ENCODE measurements at places on chromosomes 6 and 20. TPM values are rescaled to one million over a fixed set of nuclear protein-coding genes. Genes with fewer than 3 reads are reported as not detected.

GRCh38 chr6:55569638-55570037 lies 9.4 kb downstream of the HMGCLL1 start:
- no peak for DNase-seq
- H3K4me1 ChIP-seq: no peaks in the 10 kb centered on the region
- no peak overlapping the region for H3K4me3 ChIP-seq
- no peaks in the 10 kb centered on the region for H3K27me3 ChIP-seq
- H3K27ac ChIP-seq: no peak overlapping the region

GRCh38 chr20:36736451-36737182 lies 9.3 kb downstream of the NDRG3 start:
- H3K27ac ChIP-seq: peak overlapping the region; percentile 43
- peaks cover 35% of the 10 kb centered on the region for H3K4me1 ChIP-seq
- no peak for DNase-seq
- no peaks in the 10 kb centered on the region for H3K27me3 ChIP-seq

DNA sequence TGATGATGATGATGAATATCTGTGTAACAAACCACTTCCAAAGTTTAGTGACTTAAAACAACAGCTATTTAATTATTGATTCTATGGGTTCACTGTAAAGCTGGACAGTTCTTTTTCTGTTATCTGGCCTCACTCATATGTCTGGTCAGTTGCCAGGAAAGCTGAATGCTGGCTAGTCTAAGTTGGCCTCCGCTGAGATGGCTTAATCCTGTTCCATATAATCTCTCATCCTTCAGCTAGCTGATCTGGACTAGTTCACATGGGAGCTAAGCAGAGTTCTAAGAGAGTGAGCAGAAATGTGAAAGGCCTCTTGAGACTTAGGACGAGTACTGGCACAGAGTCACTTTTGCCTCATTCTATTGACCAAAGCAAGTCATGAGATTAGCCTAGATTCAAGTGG lies 334.7 kb upstream of the FLRT3 start:
- H3K4me3 ChIP-seq: no peak overlapping the region
- H3K27me3 ChIP-seq: no peaks in the 10 kb centered on the region
- H3K36me3 ChIP-seq: no peaks in the 10 kb centered on the region
- H3K4me1 ChIP-seq: no peaks in the 10 kb centered on the region
- no peak overlapping the region for H3K27ac ChIP-seq

DNA sequence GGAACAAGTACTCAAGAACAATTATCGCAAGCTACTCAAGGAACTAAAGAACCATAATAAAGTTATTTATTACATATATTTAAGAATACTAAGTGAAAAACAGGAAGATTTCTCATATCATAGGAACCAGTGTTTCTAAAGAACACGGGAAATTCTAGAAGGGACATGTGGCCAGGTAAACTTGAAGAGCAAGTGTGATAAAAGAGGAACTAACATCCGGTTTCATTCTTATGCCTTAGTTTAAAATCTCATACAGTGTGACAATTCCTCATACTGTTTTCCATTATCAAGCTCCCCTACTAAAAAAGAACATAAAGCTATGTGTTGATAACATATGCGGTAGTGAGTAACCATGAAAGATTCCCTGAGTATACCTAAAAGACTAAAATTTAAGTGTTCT lies 163.5 kb upstream of the SHLD1 start:
- peaks cover 28% of the 10 kb centered on the region for H3K36me3 ChIP-seq
- H3K27me3 ChIP-seq: no peaks in the 10 kb centered on the region
- H3K4me3 ChIP-seq: no peak overlapping the region
- peak overlapping the region; percentile 30 for H3K27ac ChIP-seq
- peaks cover 38% of the 10 kb centered on the region for H3K4me1 ChIP-seq
- DNase-seq: no peak

DNA sequence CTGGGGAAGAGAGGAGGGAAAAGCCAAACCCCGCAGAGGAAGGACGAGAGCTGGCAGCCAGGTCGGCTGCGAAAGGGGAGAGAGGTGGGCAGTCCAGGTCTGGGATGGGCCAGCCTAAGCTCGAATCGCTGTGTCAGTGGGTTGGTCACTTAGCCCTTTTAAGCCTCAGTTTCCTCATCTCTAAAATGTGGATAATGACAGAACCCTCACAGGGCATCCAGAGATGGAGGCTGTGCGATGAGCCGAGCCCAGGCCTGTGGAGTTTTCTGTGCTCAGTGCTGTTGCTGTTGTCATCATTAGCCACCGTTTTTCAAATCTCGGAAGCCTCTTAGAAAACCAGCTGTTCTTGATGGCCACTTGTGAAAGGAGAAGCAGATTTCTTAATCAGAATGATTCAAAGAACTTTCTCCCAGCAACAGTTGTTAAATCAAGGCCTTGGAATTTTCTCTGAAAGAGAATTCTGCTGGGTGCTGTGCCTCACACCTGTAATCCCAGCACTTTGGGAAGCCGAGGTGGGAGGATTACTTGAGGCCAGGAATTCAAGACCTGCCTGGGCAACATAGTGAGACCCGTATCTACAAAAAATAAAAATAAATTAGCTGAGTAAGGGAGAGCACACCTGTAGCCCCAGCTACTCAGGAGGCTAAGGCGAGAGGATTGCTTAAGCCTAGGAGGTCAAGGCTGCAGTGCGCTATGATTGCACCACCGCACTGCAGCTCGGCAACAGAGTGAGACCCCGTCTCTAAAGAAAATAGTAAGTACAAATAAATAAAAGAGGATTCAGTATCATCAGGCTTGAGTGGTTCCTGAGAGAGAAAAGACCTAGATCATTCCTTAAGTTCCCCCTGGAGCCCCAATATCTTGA lies 46.3 kb upstream of the ENTPD6 start:
- no peaks in the 10 kb centered on the region for H3K36me3 ChIP-seq
- no peak for DNase-seq
- H3K4me1 ChIP-seq: peaks cover 5% of the 10 kb centered on the region

DNA sequence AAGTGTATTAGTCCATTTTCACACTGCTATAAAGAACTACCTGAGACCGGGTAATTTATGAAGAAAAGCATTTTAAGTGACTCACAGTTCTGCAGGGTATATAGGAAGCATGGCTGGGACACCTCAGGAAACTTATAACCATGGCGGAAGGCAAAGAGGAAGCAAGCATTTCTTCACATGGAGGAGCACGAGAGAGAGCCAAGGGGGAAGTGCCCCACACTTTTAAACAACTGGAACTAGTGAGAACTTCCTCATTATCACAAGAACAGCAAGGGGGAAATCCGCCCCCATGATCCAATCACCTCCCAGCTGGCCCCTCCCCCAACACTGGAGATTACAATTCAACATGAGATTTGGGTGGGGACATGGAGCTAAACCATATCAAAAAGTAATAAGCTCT lies 28.3 kb upstream of the B3GAT2 start:
- peaks cover 4% of the 10 kb centered on the region for H3K27me3 ChIP-seq
- H3K36me3 ChIP-seq: no peaks in the 10 kb centered on the region
- H3K27ac ChIP-seq: no peak overlapping the region
- no peak for DNase-seq
- no peak overlapping the region for H3K4me3 ChIP-seq

GRCh38 chr6:108651340-108652227 lies 90.9 kb downstream of the FOXO3 start:
- H3K27me3 ChIP-seq: no peaks in the 10 kb centered on the region
- peaks cover 19% of the 10 kb centered on the region for H3K4me1 ChIP-seq
- no peak overlapping the region for H3K4me3 ChIP-seq
- DNase-seq: no peak
- no peak overlapping the region for H3K27ac ChIP-seq

DNA sequence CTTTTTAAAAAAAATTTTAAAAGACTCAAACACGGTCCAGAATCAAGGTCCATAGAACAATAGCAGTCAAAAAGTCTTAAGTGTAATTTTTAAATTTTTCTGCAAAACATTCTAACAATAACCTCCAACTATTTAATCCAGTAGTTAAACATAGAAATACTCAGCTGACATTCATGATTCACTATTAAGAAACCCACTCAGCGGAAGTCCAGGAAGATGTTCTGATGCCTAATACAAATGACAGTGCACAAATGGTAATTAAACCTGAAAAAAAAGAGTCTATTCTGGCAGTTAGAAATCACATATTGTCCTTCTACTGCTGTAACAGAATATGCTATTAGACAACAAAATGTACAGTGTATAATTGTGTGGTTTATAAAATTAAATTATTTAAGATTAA lies 128.2 kb upstream of the BMP5 start:
- DNase-seq: no peak
- H3K36me3 ChIP-seq: no peaks in the 10 kb centered on the region
- H3K27ac ChIP-seq: no peak overlapping the region
- H3K27me3 ChIP-seq: no peaks in the 10 kb centered on the region
- no peak overlapping the region for H3K4me3 ChIP-seq

DNA sequence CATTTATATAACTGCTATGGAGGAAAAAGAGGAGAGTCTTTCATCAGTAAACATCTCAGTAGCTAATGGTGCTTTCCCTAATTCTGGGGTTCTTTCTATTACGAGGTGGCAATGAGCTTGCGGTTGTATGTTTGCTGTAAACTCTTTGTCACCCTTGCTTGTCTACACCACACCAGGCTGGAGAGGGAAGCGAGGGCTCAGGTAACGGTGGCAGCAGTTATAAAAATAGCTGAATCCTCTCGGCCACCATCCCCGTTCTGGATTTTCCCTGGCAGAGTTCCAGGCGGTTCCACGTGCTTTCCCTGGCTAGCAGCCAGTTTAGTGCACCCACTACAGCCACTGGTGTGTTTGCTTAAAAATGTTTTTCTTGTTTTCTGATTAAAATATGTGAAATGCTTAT lies 39.0 kb downstream of the MAS1 start:
- DNase-seq: peak; percentile 47
- no peaks in the 10 kb centered on the region for H3K36me3 ChIP-seq
- H3K27ac ChIP-seq: peak overlapping the region; percentile 59
- H3K4me3 ChIP-seq: no peak overlapping the region
- H3K4me1 ChIP-seq: peaks cover 29% of the 10 kb centered on the region

GRCh38 chr20:40238511-40238910 lies 450.5 kb downstream of the MAFB start:
- DNase-seq: no peak
- H3K4me3 ChIP-seq: no peak overlapping the region

GRCh38 chr6:105789935-105790334 lies 296.2 kb upstream of the PRDM1 start:
- H3K27me3 ChIP-seq: no peaks in the 10 kb centered on the region
- peaks cover 88% of the 10 kb centered on the region for H3K4me1 ChIP-seq
- DNase-seq: no peak

DNA sequence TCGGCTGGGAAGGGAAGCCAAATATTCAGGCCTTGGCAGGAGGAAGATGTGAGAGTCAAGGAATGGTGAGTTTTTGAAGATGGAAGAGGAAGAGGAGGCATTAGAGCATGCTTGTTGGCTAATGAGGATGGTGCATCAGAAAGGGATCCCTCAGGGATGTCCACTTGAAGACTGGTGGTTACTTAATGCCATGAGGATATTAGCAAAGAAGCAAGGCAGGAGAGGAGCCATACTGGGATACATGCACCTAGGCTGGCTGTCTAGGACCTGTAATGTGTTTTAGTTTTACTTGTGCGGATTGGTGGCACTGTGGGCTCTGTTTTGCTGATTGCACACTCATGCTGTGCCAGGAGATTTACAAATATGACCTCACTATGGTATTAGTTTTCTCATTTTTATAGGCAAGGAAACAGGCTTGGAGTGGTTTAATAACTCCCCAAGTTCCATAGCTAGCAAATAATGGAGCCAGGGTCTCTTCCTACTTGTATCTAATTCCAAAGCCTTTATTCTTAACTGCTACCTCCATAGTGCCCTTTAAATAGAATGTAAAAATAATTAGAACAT lies 37.8 kb downstream of the NCOA7 start:
- peaks cover 15% of the 10 kb centered on the region for H3K36me3 ChIP-seq
- no peaks in the 10 kb centered on the region for H3K27me3 ChIP-seq
- H3K4me3 ChIP-seq: no peak overlapping the region
- peaks cover 60% of the 10 kb centered on the region for H3K4me1 ChIP-seq
- no peak overlapping the region for H3K27ac ChIP-seq

DNA sequence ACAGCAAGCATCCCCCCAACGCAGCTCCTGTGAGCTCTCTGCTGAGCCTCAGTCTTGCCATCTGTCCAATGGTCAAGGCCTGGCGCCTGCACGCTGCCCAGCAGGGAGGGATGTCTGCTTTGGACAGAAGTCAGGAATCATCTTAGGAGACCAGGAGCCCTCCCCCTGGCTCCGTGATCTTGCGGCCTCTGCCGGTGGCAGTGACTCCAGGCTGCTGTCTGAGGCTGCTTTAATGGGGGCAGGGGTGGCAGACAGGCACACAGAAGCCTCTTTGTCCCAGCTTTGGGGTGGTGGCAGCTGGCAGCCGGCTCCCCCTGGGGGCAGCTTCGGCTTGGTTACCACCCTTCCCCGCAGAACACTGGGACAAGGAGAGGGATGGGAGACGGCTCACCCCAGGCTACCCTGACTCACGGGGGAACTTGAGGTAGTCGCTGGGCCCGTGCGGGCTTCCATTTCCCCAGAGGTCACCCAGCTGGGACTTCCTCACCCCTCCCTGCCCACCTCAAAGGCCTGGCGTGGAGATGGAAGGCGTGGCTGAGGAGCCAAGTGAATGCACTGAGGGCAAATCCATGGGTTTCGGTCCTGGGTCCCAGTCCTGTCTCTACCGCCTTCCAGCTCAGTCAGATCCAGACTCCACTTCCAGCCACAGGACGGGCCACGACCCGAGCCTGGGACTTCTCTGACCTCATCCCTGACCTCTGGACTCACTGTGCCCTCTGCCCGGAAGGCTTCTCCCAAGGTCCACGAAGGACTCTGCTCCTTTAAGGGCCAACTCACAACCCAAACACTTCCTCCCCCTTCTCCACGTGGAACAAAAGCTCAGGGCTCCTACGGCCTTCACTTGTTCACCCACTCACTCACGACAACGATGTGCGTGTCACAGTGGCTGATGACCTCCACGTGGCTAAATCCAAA lies 14.8 kb downstream of the PEDS1 start:
- no peaks in the 10 kb centered on the region for H3K27me3 ChIP-seq
- H3K27ac ChIP-seq: no peak overlapping the region
- H3K36me3 ChIP-seq: peaks cover 23% of the 10 kb centered on the region
- no peak for DNase-seq
- peaks cover 14% of the 10 kb centered on the region for H3K4me1 ChIP-seq

- no peak overlapping the region for H3K27ac ChIP-seq
- DNase-seq: no peak
- no peaks in the 10 kb centered on the region for H3K36me3 ChIP-seq
- H3K4me3 ChIP-seq: no peak overlapping the region
- peaks cover 68% of the 10 kb centered on the region for H3K27me3 ChIP-seq
- H3K4me1 ChIP-seq: no peaks in the 10 kb centered on the region
Observed at GRCh38 chr20:62482974-62483373, 7.2 kb upstream of the GATA5 start.

- peaks cover 5% of the 10 kb centered on the region for H3K4me1 ChIP-seq
- H3K36me3 ChIP-seq: peaks cover 11% of the 10 kb centered on the region
- H3K4me3 ChIP-seq: no peak overlapping the region
- no peak for DNase-seq
Observed at GRCh38 chr6:38593998-38594665, 45.6 kb downstream of the BTBD9 start.

EDN1 gene
- total RNA-seq: not detected

HLA-DRB5 gene
- total RNA-seq: 5.3 TPM

BPI gene
- total RNA-seq: not detected

EYA2 gene
- not detected for total RNA-seq

BIRC7 gene
- not detected for total RNA-seq

FAM83D gene
- total RNA-seq: 28.4 TPM

PTPRT gene
- total RNA-seq: not detected

FBXL4 gene
- 10.8 TPM for total RNA-seq

IL20RA gene
- not detected for total RNA-seq

OOEP gene
- total RNA-seq: 0.40 TPM

SERPINB6 gene
- 56.0 TPM for total RNA-seq
